T follicular helper cell (primary cell): ENCODE measurements at places on chromosomes 5 and 9.

DNA sequence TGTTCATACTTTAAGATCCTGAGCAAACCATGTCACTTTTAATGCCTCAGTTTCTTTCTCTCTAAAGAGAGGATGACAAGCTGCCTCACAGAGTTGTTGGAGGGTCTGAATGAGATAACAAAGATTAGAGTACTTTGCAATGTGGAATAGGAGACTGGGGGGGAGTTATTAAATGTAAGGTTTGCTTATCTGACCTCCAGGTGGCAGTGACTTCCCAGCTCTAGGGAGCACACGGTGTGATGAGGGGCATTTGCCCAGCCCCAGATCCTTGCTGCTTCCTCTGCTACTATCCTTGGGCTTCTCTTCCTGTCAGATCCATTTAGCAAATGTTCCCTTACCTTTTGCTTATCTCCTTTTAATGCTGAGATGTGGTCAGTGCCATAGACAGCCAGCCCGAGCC, 30.7 kb downstream of the ENHO start:
- no peak for DNase-seq

- no peak for DNase-seq
Observed at GRCh38 chr5:56566374-56567249, 248.7 kb upstream of the MAP3K1 start.

DNA sequence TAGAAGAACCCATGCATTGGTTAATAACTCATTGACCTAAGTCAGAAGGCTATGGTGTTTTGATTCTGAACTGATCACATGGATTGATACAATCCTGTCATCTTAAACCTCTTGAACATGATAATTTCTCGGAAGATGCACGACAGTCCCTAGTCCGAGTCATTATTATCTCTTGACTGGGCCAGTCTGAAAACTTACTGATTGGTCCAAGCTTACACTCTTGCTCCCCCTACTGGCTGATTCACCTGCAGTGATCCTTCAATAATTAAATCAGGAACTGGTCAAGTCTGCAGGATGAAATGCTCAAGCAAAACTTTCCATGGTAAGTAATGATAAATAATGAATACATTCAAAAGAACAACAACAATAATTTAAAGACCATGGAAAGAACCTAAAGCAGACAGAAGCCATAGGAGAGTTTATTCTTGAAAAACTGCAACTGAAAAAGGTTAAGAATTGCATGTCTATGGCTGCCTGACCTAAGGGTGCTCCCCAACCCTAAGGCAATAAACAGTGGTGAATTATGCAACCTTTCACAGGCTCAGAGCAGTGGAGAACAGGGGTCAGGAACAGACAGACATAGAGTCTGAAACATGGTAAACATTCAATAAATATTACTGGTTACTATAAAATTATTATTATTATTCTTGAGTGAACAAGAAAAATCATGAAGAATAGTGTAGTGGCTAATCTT, 79.3 kb downstream of the BRINP1 start:
- no peak for DNase-seq

GRCh38 chr5:36763454-36763853, 113.1 kb upstream of the NIPBL start:
- no peak for DNase-seq

- no peak for DNase-seq
Observed at GRCh38 chr9:82404196-82404870, 415.8 kb downstream of the SPATA31D1 start.

DNA sequence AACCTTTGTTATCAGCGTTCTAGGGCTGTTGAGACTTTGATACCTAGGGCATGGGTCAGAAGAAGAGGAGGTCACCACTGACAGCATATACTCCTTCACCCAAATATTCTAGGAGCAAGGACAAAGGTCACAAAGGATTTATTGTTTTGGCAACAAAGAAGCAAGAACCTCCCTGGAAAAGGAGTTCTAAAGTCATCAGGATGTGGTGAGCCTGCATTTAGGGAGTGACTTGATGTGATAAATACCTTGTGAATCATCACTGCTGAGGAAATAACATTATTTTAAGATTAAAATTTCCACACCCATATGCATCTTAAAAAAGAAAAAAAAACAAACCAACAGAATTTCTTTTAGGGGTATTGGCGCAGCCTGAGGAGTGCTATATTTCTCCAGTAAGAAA, 13.9 kb downstream of the IFNA1 start:
- DNase-seq, result no peak

GRCh38 chr9:14992516-14992915, 82.3 kb upstream of the FREM1 start:
- no peak for DNase-seq

DNA sequence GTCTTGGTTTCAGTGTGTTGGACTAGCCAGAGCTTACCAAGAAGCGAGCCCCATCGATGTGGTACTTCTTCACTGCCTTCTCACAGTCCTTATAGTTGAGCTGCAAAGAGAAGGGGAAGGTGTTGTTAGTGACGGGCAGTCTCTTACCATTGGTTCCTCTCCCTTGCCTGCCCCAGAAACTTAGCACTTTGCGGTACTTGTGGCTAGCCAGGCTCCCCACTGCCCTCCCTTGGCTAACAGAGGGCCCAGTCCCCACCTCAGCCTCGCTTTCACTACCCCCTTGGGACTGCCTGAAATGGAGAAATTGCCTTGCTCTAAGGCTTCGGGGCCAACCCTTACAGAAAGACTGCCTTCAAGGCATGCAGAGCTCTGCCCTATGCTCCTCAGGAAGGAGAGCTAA, 4.3 kb downstream of the LCP2 start:
- DNase-seq, result no peak

DNA sequence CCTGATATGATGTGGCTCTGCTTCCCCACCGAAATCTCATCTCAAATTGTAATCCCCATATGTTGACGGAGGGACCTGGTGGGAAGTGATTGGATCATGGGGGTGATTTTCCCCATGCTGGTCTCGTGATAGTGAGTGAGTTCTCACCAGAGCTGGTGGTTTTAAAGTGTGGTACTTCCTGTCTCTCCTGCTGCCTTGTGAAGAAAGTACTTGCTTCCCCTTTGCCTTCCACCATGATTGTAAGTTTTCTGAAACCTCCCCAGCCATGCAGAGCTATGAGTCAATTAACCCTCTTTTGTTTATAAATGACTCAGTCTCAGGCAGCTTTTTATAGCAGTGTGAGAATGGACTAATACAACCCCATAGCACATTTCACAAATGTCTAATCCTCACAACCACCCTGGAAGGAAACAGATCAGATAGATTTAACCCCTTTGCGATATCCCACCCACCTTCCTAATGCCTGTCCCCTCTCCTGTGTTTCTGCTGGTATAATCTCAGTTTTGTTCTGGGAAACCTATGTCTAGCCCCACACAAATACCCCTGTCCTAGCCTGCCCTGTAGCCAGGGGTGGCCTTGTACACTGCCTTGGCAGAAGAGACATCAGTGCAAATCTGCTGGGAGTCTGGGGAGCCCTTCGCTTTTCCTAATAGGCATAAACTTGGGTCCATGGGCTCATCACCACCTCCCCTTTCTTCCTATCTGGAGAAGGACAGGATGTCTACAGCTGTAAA, 157.0 kb upstream of the RAI14 start:
- no peak for DNase-seq

- DNase-seq, result no peak
Observed at GRCh38 chr5:176810687-176811501, 535 bp downstream of the UNC5A start.

DNA sequence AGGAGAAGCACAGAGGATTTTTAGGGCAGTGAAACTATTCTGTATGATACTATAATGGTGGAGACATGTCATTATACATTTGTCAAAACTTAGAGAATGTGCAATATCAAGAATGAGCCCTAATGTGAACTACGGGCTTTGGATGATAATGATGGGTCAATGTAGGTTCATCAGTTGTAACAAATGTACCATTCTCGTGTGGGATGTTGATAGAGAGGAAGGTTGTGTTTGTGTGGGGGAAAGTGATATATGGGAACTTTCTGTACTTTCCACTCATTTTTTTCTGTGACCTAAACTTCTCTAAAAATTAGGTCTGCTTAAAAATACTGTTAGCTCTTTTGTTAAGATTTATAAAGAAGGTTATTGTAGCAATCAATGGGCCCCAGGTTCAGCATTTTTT, 138.9 kb downstream of the SPATA31D1 start:
- no peak for DNase-seq

GRCh38 chr5:133746834-133747233, 134.5 kb upstream of the FSTL4 start:
- no peak for DNase-seq

- no peak for DNase-seq
Observed at GRCh38 chr5:158682631-158683030, 417.1 kb downstream of the EBF1 start.

GRCh38 chr9:132422574-132422973, 12.6 kb downstream of the CFAP77 start:
- DNase-seq, result no peak

- DNase-seq, result no peak
Observed at GRCh38 chr5:20276061-20276958, 288.3 kb upstream of the CDH18 start.

GRCh38 chr5:14243766-14244165, 100.6 kb downstream of the TRIO start:
- DNase-seq, result no peak

- DNase-seq, result no peak
Observed at GRCh38 chr5:131976414-131977211, 31.1 kb upstream of the MEIKIN start.

DNA sequence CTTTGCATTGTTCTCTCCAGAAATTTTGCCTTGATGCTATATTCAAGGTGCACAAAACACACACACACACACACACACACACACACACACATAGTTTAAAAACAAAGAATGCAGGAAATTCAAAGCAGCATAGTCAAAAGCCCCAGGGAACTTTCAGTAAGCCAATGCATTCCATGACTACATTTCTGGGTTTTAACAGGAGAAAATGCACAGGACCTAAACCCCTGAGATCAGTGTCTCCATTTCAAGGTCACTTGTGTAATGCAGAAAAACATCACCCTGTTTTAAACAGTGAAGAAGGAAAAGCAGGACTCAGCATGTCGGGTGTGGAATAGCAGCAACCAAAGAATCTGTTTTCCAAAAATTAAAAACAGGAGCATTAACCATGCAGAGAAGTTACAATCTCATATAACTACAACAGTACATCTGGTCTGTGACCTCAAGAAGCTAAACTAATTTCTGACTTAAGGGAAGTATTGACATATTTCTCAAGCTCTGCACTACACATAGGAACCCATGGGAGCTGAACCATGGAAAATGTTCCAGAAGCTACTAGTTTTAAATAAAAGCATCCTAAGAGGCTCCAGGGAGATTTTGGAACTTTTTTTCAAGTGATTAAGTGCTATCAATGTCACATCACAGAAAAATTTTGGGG, 296.7 kb downstream of the HINT1 start:
- DNase-seq, result no peak

DNA sequence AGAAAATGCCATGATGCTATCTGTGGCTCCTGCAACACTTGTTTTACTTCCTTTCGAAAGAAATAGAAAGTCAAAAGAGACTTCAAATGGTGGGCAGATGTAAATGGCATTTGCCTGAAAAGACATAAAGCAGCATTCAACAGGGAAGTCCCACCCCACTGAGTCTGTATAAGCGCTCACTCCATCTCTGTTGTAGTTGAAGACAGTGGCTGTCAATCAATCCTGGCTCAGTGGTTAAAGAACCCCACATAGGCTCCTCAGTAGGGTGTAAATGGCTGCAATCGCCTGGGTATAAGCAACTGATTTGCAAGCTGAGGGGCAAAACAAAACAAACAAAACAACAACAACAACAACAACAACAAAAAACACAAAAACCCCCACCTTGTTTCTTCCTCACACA, 158.7 kb downstream of the EFNA5 start:
- DNase-seq, result no peak

- DNase-seq, result no peak
Observed at GRCh38 chr9:32837551-32838058, 54.3 kb downstream of the TMEM215 start.

DNA sequence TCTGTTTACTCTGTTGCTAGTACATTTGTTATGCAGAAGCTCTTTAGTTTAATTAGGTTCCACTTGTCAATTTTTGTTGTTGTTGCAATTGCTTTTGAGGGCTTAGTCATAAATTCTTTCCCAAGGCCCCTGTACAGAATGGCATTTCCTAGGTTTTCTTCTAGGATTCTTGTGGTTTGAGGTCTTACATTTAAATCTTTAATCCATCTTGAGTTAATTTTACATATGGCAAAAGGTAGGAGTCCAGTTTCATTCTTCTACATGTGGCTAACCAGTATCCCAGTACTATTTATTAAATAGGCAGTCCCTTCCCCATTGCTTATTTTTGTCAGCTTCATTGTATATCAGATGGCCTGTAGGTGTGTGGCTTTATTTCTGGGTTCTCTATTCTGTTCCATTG, 792.4 kb downstream of the PTPRD start:
- no peak for DNase-seq

DNA sequence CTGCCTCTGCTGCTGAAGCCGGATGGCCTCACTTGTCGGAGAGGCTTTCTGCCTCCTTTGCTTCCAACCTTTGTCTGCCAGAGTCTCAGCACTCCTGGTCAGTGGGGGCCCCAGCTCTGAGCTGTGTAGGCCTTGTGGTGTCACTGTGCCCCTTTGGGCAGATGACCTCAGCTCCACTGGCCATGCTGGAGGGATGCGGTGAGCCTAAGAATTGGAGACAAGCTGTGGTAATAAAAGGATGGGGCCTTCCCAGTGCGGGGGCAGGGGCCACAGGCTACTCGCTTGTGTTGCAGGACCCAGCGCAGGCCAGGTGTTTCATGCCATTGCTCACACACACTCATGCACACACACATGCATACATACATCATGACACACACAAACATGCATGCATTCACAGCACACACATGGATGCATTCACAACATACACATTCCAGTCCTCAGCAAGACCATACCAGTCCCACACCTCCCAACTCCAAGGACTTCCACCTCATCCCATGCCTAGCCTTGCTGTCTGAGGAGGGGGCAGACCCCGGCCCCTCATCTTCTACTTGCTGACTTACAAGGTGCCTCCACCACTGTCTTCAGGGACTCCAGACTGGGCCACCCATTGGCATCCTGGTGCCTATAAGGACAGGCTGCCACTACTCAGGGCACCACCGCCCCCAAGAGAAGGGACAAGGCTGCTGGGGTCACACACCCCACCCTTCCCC, 237.7 kb downstream of the SYK start:
- no peak for DNase-seq

DNA sequence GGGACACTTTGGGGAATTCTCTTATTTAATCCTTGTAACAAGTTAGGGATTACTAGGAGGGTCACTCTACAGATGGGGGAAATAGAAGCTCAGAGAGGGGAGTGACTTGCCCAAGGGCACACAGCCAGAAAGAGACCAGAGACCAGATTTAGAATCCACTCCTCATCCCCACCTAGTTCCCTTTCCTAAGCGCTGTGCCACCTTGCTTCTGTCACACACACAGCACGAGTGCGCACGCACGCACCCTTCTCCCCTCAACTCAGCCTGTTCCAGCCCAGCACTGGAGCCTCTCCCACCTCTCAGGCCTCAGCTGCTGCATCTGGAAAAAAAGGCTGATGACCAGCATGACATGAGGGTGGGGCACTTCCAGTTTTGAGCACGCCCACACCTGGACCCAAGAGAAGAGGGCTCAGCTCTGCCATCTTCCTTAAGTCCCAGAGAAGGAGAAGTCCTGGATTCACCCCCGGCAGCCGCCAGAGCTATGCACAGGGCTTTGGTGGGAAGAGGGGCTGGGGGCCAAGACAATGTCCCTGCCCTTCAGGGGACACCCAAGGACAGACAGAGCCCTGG, 18.5 kb downstream of the NR5A1 start:
- no peak for DNase-seq
